Fibroblast of skin of right quadriceps (primary cell): ENCODE measurements at places on chromosomes 6 and 20.

DNA sequence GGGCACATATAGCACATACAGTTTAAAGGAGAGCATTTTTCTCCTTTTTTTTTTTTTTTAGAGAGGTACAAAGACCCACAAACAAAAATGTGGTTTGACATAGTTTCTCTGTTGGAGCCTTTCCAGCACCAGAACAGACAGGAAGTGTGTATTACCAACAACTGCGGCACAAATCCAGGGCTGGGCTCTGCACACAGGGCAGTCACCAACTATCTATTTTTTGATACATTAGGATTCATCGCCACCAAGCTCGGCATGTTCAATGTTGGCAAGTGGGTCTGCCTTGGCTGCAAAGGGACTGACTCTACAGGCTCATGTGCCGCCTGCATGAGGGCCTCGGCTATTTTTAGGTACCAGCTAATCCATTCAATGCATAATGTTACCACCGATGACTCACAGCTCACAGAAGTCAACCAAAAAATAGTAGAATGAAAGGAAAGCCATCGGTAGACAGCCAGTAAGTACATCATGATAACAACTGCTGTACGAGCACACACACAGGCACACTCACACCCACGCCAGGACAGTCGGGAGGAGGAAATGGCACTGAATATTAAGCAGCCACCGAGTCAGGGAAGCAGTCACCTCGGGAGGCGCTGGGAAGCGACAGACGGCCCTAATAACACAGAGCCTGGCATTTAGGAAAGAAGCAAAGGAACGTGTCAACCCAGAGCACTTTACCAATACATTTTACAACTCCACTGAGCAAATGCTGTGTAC is 81.6 kb downstream of the GMPR start:
- peak; percentile 95 for DNase-seq

GRCh38 chr6:50128420-50129005 is 78.8 kb upstream of the DEFB112 start:
- DNase-seq = peak; percentile 17

DNA sequence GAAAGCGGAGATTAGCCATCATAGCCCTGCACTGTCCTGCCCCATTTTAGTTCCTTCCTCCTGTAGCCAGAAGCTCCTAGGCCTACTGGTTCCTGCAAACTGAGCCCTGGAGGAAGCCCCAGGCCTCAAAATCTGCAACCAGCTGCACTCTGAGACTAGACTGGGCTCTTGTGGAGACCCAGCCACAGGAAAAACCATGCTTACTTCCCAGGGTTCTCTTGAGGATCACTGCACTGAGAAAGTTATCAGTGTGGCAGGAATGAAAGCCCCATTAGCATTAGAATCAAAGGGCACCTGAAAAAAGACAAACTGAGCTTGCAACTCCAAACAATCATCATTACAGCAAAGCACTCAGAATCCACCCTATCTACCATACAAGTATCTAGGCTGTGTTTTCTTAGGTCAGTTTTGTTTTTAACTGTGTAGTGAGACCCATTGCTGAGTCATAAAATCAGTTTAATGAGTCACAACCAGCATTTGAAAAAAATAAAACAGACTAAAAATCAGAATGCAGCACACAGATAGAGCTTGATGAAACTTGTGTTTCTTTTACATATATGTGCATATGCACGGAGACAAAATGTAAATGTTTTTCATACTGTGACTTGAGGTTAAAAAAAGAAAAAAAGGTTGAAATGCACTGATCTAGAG is 91.0 kb downstream of the UNC5CL start:
- peak; percentile 79 for DNase-seq

DNA sequence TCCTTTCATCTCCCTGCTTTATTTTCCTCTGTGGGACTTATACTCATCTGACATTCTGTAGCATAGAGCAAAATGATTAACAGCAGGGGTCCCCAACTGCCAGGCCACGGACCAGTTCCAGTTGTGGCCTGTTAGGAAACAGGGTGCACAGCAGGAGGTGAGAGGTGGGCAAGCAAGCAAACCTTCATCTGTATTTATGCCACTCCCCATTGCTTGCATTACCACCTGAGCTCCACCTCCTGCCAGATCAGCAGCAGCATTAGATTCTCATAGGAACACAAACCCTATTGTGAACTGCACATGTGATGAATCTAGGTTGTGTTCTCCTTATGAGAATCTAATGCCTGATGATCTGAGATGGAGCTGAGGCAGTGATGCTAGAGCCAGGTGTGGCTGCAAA is 130.5 kb upstream of the SLC24A3 start:
- DNase-seq = no peak

GRCh38 chr6:117477988-117478852 is 4.3 kb upstream of the DCBLD1 start:
- no peak for DNase-seq
